ENCODE measurements at places on chromosomes 3 and 15. TPM values are rescaled to one million over a fixed set of nuclear protein-coding genes. Genes with fewer than 3 reads are reported as not detected.

GRCh38 chr3:171206283-171206682 lies 179.8 kb upstream of the SLC2A2 start:
- DNase-seq = no peak
- H3K4me3 ChIP-seq = no peak overlapping the region
- H3K36me3 ChIP-seq = no peaks in the 10 kb centered on the region
- no peaks in the 10 kb centered on the region for H3K4me1 ChIP-seq

GRCh38 chr15:23073890-23074646 lies 34.7 kb upstream of the TUBGCP5 start:
- no peaks in the 10 kb centered on the region for H3K36me3 ChIP-seq
- no peaks in the 10 kb centered on the region for H3K4me1 ChIP-seq
- no peaks in the 10 kb centered on the region for H3K27me3 ChIP-seq

Gene SPINK8
- not detected for total RNA-seq

GRCh38 chr15:40444736-40445135 lies 4.0 kb downstream of the BAHD1 start:
- H3K27ac ChIP-seq = no peak overlapping the region
- H3K36me3 ChIP-seq = no peaks in the 10 kb centered on the region
- no peak for DNase-seq
- H3K27me3 ChIP-seq = no peaks in the 10 kb centered on the region

- peaks cover 10% of the 10 kb centered on the region for H3K4me1 ChIP-seq
- no peaks in the 10 kb centered on the region for H3K27me3 ChIP-seq
- no peak for DNase-seq
- H3K4me3 ChIP-seq = no peak overlapping the region
- no peaks in the 10 kb centered on the region for H3K36me3 ChIP-seq
- no peak overlapping the region for H3K27ac ChIP-seq
Measured at GRCh38 chr3:152234657-152235375, 33.9 kb upstream of the MBNL1 start.

DNA sequence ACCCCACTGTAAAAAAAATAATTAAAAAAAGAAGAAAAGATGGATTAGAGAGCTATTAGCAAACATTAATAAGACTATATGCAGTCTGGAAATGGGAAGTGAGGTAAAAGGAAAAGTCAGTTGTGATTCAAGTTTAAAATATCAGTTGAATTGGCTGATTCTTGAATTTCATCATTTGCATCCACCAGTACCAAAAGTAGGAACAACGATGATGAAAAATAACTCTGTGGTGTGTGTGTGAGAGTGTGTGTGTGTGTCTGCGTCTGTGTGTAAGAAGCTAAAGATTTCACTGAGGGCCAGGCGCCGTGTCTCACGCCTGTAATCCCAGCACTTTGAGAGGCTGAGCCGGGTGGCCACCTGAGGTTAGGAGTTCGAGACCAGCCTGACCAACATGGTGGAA lies 56.0 kb upstream of the SLC4A7 start:
- no peak for DNase-seq
- H3K27ac ChIP-seq = no peak overlapping the region
- H3K36me3 ChIP-seq = no peaks in the 10 kb centered on the region
- no peaks in the 10 kb centered on the region for H3K27me3 ChIP-seq

GRCh38 chr3:133295199-133295901 lies 104.5 kb upstream of the BFSP2 start:
- no peak overlapping the region for H3K27ac ChIP-seq
- H3K4me1 ChIP-seq = peaks cover 8% of the 10 kb centered on the region
- no peaks in the 10 kb centered on the region for H3K36me3 ChIP-seq
- no peak for DNase-seq
